ENCODE measurements at places on chromosomes 4 and X.

GRCh38 chr4:135963009-135963408 lies 1569.3 kb downstream of the PCDH18 start:
- no peak for DNase-seq

DNA sequence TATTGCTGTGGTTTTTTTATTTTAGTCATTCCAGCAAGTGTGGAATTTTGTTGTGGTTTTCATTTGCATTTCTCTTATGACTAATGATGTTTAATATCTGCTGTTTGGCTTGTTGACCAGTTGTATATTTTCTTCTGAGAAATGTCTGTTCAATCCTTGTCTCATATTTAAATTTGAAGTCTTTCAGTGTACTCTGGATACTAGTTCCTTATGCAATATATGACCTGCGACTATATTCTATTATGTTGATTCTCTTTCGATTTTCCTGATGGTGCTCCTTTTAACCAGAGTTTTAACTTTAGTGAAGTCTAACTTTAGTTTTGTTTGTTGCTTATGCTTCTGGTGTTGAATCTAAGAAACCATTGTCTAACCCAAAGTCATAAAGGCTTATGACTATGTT lies 1528.0 kb downstream of the TECRL start:
- no peak for DNase-seq

DNA sequence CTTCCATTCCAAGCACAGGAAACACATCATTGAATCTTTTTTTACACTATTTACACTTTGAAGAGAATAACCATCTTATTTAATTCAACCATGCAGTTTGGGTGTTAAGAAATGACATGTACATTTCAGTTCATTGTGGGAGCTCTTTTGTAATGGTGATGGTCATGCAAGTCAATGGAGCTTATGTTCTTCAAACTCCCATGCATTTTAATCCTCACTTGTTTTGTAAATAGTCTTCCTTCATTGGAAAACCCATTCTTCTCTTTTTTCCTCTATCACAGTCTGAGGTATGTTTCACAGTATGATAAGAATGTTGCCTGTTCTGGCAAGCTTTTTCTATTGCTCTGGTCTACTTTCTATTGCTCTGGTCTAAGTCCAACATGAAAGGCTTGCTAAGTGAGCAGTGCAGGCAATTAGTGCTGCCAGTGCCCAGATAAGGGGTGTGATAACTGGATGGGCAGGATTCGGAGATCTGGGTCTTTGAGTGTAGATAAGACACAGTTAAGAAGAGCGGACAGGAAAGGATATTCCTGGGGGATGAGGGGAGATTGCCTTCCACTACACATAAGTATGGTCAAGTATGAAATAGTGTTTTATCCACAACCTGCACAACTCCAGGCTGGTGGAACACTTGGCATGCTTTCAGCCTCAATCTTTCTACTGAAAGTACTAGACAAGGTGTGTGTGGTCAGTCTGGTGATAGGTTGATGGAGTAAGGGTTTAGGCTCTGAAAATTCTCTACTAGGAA lies 17.1 kb downstream of the AFP start:
- DNase-seq = no peak

DNA sequence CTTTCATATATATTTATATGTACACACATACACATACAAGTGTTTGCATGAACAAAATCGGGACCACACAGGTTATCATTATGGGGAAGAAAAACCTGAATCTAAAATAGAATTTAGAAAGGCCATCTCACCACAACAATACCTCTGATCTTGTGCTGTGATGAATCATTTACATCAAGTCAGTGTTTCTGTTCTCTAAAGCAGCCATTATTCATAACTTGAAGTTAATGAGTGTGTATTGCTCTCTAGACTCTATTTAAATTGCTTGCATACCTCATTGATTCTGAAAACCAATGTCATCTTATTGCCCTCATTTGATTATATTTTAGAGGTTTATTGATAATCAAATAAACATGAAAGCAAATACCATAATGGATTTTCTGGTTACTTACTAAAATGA lies 71.6 kb downstream of the FAM114A1 start:
- DNase-seq = no peak

DNA sequence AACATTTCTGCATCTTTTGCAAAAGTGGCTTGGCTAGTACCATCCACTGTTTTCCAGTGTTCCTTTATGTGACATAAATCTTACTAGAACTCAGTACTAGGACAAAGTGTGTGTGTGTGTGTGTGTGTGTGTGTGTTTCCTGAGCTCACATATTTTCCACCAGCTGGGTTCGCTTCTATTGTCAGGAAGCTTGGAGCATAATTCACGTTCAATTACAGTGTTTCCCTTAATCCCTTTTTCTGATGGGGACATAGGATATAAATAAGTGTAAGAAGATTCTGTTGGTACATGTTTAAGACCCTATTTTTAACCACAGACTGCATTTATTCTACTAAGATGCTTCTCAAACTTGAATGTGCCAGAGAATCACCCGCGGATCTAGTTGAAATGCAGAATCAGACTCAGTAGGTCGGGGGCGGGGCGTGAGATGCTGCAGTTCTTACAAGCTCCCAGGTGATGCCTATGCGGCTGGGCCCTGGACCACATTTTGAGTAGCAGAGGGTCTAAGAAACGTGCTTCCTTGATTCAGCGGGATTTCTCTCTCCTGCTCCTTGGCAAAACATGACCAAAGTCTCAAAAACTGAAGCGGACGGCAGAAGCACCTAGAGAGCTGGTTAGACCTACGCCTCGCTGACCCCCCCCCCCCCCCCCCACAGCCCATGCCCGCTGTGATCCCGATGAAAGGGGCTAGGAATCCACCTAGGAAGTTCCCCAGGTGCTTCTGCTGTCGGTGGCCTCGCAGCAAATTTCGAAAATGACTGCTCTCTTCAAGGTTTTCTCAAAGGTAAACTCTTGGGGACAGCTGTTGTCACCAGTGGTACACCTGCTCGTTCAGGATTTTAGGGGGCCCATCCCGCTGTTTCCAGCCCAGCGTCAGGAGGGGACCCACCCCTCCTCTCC lies 797 bp downstream of the CD99L2 start:
- DNase-seq = peak; percentile 23

DNA sequence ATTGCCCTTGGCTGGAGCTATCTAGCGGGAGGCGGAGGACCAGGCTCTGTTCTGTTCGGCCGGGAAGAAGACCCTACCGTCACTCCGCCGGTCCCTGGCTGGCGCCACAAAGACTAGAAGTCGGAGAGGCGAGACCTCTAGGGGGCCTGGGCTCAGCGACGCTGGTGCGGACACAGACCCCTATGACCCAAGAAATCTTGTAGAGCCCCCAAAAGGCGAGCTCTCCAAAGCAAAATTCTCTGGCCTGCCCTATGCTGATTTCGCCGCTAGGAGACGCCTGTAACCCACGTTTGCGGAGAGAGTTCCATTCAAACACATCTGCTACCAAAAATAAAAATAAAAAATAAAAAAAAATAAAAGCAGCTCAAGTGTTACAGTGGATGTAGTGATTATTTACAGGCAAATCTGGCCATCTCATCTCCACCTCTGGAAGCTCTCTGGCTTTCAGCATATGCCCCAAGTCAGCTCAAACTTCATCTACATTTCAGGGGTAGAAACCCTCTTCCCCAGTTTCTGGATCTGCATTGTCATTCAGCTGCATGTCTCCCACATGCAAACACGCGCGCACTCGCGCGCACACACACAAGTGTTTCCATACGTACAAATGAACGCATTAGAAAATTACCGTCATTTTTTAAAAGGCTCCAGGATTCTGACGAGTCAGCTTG lies 2.4 kb upstream of the PCDH10 start:
- DNase-seq = no peak

- DNase-seq = no peak
These were observed 459.4 kb upstream of the LCORL start for GRCh38 chr4:18480928-18481327.

Measured in activated T-helper 9 cell treated with anti-CD3 and anti-CD28 coated beads, Interleukin-2, amount 50 U/mL, for 16 hours (primary cell).